ENCODE measurements at places on chromosomes 1 and 21.

DNA sequence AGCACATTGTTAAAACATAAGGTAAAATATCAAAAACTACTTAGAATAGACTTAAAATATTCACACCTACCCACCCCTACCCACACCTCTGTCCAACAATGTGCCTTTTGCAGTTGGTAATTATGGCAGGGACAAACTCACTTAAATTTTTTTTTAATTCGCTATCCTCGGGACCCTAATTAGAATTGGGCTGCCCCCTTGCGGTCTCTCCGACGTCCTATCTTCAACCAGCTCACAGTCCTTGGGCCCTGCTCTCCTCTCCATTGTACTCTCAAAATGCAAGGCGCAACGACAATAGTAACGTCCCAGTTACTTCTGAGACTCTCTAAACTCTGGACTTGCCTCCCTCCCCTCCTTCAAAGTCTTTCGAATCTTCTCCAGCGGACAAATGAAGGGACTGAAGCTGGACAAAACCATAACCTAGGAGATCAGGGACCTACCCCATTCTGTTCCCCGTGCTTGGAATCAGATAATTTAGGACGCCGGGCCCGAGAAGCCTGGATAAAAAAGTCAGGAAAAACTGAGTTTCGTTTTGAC is 1.1 kb upstream of the CIART start:
- DNase-seq: peak; percentile 59

- peak; percentile 56 for DNase-seq
Measured at GRCh38 chr1:205488074-205488723, 16.3 kb upstream of the CDK18 start.

GRCh38 chr1:53278298-53278725 is 40.0 kb upstream of the MAGOH start:
- peak; percentile 42 for DNase-seq

- DNase-seq: peak; percentile 15
Measured at GRCh38 chr1:110011527-110012041, 22.8 kb upstream of the STRIP1 start.

DNA sequence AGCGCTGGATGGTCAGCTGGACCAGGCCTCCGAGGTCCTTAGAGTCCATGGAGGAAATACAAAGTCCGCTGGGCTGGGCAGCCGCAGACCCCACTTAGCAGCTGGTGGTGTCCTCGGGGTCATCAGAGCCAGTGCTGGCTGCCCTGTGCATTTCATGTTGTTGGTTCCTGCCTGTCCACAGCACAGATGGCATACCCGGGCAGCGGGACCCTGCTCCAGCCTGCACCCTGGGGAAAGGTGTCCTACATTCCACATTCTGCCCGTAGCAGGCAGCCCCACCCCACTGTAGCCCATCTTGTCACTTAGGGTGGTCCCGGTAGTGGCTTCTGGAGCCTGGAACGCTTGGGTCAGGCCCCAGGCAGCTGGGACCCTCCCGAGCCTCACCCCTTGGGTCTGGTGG is 19.8 kb downstream of the PRKCZ start:
- DNase-seq: no peak

DNA sequence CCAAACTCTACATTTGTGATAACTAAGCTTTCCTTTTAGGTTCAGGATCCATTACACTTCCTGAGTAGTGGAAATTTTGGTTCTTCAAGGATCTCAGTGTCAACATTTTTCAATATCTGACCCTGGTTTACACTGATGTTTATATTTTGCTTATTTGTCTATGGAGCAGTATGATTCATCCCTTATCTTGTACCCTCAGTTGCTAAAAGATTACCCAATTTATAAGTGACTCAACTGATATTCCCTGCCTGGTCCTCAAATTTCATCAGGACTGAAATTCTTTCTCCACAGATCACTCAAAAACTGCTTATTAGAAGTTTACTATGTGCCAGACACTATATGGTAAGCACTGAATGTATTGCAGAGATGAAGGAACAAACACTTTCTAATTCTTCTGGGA is 139.1 kb upstream of the CHRM3 start:
- DNase-seq: no peak

GRCh38 chr1:60791226-60791625 is 291.1 kb upstream of the NFIA start:
- DNase-seq: no peak

DNA sequence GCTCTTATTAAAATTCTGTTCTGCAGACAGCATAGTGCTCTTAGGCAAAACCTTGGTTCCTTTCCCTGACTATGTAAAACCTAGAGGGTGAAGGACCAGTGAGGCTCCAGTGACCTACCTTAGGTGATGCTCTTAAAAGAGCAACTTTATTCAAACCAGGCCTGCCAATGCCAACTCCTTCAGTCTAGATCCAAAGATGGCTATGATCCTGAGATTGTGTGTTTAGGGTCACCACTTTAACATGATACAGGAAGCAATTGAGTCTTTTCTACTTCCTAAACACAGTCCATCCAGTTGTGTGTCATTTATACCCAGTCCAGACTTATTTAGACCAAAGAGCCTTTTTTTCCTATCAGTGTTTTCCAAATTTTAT is 10.8 kb downstream of the MCL1 start:
- no peak for DNase-seq

DNA sequence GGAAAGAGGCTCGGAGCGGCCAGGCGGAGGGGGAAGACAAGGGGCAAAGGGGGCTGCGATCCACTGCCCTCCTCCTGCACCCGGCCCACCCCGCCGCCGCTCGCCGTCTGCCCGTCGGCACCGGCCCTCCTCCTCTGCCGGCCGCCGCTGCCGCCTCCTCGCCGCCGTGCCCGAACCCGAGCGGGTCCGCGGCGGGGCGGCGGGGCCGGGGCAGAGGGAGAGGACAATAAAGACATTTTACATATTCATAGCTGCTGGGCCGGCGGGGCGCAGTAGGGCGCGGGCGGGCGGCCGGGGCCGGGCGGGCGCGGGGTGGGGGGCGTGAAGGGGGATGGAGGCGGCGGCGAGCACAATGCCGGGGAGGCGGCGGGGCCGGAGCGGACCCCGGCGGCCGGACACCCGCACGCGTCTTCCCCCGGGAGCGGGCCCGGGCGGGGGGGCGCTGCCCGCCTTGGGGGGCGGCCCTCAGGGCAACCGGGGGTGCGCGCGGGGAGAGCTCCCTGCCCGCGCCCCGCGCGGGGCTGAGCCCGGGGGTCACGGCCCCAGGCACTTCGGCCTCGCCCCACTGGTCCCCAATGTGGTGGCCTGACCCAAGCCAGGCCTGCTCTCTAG is 546 bp downstream of the POU2F1 start:
- DNase-seq: peak; percentile 23

GRCh38 chr21:45818904-45819285 is 162.7 kb upstream of the COL6A1 start:
- no peak for DNase-seq

DNA sequence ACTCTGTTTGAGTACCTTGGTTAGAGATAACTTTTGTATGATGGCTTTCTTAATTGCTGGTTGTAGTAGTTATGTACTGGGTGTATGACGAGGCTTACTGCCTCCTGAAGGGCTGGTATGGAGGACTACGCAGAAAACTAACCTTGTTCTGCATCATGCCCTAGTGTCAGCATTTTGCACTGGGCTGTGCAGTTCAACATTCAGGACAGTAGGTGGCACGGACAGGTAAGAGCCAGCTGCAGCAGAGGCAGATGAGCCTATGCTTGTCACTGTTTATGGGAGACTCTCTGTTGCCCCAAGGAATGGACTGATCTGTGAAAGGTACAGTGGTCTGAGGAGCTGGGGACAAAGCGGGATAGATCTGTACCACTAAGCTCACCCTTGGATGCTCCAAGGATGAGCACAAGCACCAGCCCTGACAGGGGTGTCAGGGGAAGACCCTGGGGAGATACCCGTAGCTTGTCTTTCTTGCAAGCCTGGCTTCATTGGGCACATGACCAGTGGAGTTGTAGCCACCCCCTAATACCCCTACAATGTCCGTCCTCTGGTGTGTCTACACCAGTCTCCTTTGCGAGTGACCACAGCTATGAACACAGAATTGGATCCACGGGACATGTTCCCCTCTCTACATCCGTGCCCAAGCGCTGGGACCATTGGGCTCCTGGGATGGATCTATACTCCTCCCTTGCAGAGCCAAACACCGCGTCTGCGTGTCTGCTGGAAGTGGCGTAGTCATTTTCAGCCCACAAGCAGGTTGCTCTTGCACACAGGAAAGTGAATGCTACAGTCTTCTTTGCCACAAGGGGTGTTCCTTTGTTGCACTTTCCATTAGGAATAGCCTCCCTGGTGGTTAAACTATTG is 51.1 kb upstream of the CFHR3 start:
- DNase-seq: no peak

- DNase-seq: no peak
Measured at GRCh38 chr1:231584117-231584516, 42.5 kb upstream of the DISC1 start.

DNA sequence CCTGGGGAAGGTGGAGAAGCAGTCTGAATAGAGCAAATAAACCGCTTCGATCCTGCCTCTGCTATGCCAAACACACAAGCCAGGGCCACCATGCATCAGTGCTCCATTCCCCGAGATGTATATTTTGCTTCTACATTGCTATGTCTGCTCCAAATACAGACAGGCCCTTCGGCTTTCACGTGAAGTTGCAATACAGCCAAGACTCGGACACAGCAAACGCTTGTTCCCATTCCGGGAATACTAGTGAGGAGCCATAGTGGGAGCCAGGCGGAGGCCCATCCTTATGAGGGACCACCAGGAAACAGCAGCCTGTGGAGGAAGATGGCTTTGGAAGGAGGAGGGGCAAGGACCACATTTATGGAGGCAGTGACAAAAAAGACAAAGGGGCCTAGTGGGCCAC is 22.6 kb downstream of the ERI3 start:
- DNase-seq: no peak

- DNase-seq: peak; percentile 46
Measured at GRCh38 chr1:240314845-240315801, 223.4 kb downstream of the FMN2 start.

DNA sequence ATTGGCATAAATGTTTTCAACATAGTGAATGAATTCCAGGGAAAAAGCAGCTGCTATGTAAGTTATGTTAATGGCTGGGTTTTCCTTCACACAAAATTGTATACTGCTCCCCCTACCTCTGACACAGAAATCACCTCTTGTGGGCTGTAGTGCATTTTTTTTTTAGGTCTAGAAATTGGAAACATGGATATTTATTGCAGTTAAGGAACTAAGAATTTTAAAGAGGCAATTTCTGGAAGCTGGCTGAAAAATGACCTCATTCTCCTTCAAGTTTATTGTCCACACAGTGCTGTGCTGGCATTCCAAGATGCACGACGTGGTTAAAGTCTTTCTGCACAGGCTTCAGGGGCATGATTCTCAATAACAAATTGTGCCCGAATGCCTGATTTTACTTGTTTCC is 1424.2 kb downstream of the MRPL39 start:
- DNase-seq: peak; percentile 11

DNA sequence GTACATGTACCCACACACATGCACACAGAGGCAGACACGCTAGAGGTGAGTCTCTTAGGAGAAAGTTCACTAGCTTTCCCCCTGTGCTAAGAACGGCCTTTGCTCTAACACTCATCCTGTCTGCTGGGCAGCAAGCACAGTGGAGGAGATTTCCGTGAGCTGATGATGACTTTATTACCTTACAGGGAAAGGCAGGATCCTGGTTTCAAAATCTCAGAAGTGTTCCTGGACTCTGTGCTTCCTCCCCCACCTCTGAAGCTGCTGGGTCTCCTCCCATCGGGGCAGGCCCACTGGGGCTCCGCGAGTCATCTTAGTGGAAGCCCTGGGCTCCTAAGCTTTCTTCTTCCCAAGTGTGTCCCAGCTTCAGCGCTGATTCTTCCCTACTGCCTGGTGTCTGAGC is 2.7 kb downstream of the FAM3B start:
- no peak for DNase-seq

DNA sequence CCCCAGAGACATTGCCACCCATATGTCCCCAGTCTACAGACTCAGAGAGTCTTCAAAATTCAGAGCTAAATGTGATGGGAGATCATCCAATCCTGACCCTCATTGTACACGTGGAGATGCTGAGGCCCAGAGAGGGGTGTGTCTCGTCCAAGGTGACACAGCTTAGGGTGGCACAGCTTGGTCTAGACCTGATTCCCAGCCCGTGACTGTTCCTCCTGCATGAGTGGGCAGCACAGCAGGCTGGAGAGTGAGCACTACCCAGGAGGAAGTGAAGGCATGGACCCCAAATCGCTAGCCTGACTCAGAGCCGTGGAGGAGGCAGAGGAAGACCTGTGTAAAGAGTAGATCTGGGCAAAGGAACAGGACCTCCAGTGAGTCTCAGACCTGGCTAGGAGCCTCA is 16.4 kb downstream of the S100A7 start:
- DNase-seq: no peak

GRCh38 chr1:64505944-64506655 is 36.2 kb downstream of the CACHD1 start:
- DNase-seq: no peak

DNA sequence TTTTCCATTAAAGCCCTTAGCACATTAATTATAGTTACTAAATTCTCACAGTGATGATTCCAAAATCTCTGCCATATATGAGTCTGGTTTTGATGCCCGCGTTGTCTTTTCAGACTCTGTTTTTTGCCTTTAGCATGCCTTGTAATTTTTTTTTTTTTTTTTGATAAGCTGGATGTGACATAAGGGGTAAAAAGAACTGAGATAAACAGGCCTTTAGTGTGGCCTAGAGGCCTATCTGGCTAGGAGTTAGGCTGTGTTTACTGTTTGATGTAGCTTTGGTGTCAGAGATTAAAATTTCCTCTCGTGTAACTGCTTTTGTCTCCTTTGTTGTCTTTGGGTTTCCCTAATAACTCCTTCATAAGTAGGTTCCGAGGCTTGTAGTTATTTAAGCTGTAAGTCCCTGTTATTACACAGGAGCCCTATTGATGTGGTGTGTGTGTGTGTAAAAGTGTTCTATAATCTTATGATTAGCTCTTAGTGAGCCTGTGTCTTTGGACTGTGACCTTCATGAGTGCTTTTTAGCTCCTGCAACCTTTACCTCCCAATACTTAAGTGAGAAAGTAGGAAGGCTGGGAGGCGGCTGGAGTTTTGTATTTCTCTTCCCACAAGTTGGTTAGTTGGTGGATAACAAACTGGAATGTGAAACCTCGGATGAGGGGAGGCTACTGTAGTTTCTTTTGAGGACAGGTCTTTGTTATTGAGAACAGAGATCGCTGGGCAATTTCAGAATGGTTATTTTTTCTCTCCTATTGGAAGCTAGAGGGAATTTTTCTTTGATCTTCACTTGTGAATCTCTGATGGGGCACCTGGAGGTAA is 19.3 kb downstream of the HS2ST1 start:
- no peak for DNase-seq

- peak; percentile 13 for DNase-seq
Measured at GRCh38 chr1:79006564-79006963, at the start of gene ADGRL4. TSS of gene ADGRL4 (minus strand) at chr1:79006730. CDS start at chr1:79006654, 76 bp downstream.

Measured in hindlimb muscle (tissue), 1 donor.